Fibroblast of skin of right biceps (primary cell): ENCODE measurements at places on chromosomes 2 and 18.

DNA sequence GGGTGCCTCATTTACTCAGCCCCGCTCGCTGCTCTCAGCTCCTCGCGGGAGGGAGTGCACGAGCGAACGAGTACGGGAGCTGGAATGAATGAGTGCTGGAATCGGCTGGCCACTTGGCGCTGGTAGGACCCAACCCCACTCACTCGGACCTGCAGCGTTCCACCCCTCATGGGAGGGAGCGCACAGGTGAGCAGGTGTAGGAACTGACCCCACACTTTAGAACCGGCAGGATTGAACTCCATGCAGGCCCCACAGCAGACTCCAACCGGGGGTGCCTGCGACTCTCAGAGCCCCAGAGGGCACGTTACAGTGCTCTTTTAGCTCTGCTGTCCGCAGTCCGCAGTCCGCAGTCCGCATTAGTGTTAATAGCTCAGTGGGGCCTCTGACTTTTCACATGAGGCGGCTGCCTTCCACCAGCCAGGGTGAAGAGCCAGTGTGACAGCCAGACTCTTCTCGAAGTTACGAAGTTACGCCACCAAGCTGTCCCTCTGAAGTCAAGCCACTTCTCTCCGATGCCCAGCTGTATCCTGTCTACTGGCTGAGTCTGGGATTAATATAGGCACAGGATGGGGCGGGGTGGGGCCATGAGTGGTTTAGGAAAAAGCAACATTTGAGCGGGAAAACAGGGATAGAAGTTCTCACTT, 102.7 kb upstream of the ARHGAP15 start:
- DNase-seq, result no peak

GRCh38 chr2:127589841-127590240, 54.4 kb downstream of the MYO7B start:
- no peak for DNase-seq

DNA sequence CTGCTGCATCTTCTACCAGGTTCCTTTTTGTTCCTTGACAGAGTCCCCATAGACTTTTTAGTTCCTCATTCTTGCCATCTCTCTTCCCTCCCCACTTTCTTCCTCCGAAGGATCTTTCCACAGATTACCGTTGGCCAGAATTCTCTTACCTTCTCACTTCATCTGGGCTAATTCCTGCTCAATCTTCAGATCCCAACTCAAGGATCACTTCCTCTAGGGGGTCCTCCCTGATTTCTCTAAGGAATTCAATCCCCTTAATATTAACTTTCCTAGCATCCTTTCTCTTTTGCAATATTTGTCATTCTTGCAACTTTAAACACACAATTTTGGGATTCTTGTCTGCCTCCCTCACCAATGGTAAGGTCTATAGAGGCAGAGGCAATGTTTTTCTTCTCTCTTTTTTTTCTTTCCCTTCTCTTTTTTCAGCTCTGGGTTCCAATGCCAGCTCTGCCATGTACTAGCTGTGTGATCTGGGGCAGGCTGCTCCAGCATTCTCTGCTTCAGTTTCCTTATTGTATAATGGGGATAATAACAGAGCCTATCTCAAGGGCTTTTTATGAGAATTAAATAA, 5.4 kb upstream of the KCNE4 start:
- DNase-seq, result peak; percentile 75

- no peak for DNase-seq
Observed at GRCh38 chr2:116917196-116917595, 897.3 kb upstream of the DDX18 start.

- peak; percentile 80 for DNase-seq
Observed at GRCh38 chr2:200603972-200604371, 18.2 kb downstream of the AOX1 start.

GRCh38 chr2:148943097-148943496, 68.1 kb downstream of the KIF5C start:
- DNase-seq, result no peak

DNA sequence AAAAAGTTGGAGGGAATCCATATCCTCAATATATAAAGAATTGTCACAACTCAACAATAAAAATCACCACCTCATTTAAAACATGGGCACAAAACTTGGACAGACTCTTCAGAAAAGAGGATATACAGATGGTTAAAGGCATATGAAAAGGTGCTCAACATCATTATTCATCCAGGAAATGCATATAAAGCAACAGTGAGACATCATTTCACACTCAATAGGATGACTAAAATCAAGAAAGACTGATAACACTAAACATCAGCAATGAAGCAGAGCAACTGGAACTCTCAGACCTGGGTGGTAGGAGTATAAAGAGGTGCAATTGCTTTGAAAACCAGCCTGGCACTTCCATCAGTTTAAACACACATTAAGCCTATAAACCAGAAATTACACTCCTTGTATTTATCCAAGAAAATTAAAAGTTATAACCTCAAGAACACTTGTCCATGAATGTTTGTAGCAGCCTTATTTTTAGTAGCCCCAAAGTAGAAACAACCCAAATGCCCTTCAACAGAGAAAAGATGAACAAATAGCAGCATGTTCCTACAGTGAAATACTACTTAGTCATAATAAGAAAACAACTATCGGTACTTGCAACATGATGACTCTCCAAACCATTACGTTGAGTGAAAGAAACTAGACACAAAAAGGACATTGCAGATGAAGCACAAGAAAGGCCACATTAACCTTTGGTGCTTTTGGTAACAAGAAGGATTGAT, 79.1 kb upstream of the TANC1 start:
- no peak for DNase-seq

GRCh38 chr2:75064691-75065396, 106.4 kb downstream of the POLE4 start:
- DNase-seq, result peak; percentile 48

DNA sequence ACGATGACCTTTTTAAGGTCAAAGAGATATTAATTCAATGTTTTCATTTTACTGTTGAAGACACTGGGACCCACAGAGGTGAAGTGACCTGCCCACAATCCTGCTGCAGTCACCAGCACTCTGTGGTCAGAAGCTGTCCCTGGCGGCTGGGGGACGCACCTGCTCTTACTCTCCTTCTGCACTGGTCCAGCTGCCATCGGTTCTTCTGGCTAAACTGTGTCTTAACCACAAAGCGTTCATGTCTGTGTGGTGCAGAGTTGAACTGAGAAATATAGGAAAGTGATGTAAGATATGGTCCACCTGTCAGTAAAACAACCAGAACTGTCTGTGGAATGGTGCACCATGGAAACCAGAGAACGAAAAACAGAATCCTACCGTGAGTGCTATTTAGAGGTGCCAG, 44.9 kb upstream of the SMIM21 start:
- DNase-seq, result no peak

DNA sequence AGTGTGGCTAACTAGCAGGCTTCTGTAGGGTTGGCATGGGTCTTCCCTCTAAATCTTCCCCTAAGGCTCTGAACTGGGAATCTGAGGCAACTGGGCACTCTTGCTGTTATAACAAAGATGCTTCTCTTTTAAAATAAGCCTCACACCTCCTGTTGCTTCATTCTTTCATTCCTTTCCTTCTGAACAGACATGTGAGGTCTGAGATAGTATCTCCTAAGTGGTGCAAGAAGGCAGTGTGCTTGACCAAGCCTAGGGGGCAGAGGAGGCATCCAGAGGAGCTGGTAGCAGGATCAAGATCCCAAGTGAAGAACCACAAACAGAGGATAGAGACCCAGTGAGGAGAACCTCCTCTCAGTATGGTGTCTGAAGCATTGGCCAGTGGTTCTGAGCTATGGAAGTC, 90.9 kb downstream of the TTC27 start:
- no peak for DNase-seq

GRCh38 chr2:200809506-200810251, 2.0 kb upstream of the BZW1 start:
- DNase-seq, result no peak

DNA sequence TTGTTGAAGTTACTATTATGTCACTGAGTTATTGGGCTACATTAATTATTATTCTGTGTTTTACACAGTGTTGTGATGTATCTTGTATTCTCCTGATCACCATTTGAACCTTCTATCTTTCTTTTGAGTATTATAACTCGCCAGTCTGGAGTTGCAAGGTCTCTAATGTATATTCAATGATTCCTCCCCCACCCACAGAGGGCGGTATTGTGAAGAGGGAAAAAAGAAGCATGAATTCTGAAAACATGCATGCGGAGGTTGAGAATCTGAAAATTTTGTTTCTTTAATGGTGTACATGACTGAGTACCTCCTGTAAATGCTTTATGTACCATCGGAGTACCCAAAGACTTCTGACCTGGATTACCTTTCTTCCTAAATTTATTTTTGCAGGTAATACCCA, 266.6 kb downstream of the NR4A2 start:
- no peak for DNase-seq

GRCh38 chr2:241563571-241563980, 5.0 kb downstream of the BOK start:
- no peak for DNase-seq

DNA sequence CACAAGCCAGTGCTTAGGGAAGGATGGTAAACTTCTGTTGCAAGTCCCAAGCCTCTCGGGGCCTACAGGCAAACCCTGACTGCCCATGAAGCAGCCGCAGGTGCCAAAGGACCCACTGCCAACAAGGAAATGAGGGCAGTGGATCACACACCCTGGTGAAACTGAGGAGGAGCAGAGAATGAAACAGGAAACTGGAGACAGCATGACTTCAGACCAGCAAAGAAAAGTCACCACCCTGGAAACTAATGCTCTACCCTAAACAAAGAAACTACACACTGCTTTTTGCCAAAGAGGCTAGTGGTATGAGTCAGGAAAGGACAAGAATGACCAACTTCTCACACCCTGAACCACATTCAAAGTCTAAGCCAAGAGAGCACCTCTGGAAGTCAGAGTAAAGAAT, 97.2 kb downstream of the MYO5B start:
- DNase-seq, result no peak

DNA sequence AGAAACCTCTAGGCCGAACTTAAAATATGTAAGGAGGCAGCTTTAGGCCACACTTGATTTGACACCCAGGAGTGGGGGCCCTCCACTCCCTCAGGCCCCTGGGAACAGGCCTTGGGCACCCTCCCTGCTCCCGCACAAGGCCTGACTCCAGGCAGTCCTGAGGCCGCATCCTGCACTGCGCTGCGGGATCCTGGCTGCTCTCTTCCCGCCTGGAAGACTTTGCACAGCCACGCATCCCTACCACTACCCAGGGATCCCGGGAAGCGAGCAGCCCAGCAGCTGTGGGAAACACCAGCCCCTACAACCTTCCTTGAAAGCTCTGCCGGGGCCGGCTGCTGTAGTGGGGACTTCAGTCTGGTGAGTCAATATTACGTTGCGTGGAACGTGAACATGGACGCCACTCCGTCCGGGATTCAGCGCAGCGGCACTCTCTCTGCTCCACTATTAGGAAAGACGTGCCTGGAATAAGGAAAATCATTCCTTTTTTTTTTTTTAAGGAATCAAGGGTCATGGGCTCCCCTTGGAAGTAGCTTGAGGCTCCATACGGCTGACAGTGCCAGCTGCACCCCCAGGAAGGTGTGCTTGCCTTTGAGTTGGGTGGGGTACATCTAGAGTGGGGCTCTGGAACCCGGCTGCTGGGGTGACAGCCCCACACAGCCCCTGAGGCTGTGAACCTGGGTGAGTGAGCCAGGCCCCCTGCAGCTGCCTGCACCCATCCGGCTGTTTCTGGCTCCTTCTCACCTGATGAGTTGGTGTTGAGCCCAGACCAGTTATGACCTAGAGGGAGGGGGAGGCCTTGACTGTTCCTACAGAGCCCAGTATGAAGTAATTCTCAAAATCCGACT, 119.2 kb upstream of the TMEM18 start:
- no peak for DNase-seq

DNA sequence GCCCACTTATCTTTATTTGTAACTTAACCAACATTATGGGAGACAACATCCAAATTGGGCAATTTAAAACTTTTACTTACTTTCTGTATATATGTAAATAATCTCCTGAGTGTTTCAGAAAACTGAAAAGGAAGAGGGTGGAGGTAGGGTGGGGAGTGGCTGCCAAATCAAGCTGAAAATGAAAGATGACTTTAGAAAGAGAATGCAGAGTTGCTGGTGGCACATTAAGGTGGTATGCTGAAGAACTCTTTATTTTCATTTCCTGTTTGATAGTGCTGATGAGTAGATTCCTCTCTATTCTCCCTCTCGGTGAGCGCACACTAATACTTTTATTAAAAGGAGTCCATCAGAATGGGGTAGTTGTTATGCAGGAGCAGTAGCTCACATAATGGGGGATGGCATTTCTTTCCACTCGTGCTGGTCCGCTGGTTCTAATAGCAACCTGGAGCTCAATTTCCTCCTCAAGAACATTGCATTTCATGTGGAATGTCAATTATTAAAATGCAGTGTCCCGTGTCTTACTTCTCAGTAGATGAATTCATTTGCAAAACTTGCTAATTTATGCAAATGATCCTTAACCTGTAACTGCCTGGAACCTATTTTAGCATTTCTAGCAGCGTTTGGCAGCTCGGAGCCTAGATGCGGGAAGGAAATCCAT, 466.9 kb upstream of the HNRNPA3 start:
- DNase-seq, result no peak

DNA sequence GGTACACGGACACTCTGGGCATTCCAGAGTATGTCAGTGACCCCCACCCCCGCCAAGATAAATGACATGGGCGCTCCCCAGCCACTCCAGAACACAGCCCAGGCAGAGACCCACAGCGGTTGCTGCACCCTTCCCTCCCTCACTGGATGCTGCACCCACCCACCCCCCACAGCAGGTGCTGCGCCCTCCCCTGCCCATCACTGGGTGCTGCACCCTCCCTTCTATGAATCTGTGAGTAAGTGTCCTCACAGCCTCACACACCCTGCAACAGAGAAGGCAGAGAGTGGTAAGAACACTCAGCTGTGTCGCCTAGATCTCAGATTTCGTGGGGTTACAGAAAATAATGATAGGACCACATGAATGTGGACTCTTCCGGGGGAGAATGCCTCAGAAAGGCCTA, 23.5 kb downstream of the CHMP1B start:
- no peak for DNase-seq

GRCh38 chr18:46148810-46149209, 44.6 kb downstream of the HAUS1 start:
- DNase-seq, result peak; percentile 59

GRCh38 chr2:55017880-55018279, 32.4 kb downstream of the RTN4 start:
- DNase-seq, result no peak

GRCh38 chr2:77428946-77429345, 93.2 kb downstream of the LRRTM4 start:
- no peak for DNase-seq

- no peak for DNase-seq
Observed at GRCh38 chr18:79383388-79384056, 12.2 kb upstream of the NFATC1 start.

DNA sequence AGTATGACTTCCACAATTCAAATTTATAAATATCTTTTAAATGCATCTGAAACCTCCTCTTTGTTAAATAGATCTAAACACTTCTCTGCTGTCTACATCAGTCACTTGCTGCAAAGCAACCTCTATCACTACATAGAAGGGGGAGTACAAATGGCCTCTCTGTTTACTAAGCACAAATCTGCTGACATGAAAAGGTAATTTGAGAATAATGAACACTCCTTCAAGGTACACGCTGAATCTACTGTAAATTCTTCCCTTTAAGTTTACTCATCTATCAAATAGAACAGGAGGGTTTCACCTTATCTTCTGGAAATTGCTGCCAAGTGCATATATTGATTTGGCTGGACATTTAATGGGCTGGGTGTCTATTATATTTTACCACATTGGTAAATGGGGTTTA, 879.6 kb downstream of the SUCLG1 start:
- no peak for DNase-seq
